ENCODE measurements at places on chromosomes 7 and 10.

GRCh38 chr7:135512135-135512887, 2.4 kb upstream of the CNOT4 start:
- DNase-seq: no peak

DNA sequence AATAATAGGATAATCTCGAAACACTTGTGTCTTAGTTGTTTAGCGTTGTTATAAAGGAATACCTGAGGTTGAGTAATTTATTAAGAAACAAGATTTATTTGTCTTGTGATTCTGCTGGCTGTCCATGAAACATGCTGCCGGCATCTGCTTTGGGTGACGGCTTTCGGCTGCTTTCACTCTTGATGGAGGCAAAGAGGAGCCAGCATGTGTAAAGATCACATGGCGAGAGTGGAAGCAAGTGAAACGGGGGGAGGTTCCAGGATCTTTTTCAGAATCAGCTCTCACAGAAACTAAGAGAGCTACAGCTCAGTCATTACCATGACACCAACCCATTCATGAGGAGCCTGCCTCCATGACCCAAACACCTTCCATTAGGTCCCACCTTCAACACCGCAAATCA, 402.8 kb downstream of the CDC14C start:
- no peak for DNase-seq

DNA sequence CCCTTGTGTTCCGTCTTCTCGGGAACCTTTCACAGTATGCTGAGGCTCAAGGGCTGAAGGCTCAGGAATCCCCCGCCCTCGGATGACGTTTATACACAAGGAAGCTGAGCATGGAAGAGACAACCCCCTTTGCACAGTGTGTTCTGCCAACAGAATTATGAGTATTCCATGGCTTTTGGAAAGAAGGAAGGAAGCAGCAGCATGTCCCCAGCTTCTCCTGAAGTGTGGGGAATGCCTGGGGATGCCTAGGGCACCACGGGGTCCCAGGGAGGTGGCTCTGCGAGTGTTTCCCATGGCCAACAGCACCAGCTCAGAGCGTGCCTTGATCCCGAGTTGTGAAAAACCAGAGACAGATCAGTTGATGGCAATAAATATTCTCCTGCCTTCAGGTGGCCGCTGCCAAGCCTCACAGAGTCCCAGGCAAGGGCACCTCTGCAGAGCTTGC, 88.8 kb upstream of the DDC start:
- DNase-seq: no peak

DNA sequence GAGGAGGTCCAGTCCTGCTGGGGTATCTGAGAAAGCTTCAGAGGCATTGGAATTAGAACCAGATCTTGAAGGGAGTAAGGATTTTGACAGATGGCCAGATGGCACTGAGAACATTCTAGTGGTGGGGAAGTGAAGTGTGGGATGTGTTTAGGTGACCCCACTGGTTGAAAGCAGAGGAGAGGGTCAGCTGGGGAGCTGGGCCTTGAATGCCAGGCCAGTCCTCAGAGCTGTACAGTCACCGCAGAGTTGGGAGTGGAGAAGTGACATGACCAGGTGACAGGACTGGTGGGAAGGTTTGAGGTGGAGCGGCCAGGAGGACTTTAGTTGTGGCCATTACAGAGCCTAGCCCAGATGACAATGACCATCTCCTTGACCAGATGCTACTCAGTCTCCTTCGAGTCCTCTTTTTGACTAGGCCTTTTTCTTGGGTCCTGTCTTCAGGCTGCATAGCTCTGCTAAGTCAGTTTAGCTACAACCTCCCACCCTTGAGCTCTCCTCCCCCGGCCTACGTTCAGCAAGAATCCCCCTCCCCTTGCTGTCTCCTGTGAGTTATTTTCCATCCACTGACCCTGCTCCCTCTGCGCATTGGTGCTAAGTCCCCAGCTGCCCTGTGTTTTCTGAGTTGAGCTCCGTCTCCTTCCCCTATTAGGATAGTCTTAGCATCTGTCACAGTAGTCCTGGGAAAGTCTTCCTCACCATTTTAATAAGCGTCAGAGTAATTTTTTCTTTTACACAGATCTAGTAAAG, 56.3 kb downstream of the CCNY start:
- no peak for DNase-seq

DNA sequence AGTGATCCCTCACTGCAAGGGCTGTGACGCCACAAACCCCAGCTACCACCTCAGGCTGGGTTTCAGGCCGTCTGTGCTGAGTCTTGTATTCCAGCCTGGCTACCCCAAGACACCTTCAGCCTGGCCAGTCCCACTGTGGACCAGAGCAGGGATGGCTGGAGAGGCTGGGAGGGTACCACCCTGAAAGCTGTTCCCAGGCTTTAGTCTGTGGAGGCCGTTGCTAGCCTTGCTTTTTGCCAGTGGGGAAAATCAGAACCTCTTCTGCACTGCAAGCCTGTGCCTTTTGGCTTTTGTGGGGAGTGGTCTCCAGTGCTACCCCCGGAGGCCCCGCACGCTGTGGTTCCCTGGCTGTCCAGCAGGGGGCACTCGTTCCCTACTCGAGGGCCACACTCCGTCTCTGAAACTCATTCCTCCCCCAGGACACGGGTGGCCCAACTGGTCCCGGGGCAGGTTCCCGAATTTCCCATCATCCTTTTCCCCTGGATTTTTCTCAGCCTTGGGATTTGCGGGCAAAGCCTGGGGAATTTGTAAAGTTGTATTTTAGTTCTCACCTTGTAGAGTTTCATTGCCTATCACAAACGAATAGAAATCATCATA, 128.4 kb upstream of the BTBD16 start:
- peak; percentile 61 for DNase-seq

- DNase-seq: no peak
Observed at GRCh38 chr7:100363098-100363497, 5.2 kb downstream of the PILRB start.

DNA sequence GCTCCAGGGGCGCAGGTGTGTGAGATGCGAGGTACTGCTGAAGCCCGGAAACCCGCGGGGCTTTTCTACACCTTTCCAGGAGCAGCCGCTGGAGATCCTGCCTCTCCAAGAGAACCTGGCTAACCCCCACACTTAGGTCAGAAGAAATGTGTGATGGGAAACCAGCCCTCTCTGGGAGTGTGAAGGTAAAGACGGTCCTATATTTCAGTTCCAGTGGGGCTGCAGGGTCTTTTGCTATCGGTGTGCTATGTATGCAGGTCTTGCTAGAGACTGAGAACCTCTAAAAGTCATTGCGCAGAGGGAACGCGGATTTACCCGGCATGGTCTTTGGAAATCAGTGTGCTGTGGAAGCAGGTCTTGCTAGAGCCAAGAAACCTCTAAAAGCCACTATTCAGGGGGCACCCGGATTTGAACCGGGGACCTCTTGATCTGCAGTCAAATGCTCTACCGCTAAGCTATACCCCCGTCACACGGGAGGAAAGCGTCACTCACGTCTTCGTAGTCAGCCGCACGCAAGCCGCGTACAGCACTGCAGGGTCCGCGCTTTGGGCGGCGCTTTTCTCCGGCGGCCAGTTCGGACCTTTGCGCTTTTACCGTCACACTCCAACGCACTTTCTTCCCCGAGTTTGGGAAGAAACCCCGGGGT, 46.0 kb downstream of the ZNF777 start:
- peak; percentile 60 for DNase-seq

GRCh38 chr10:130394832-130395231, 258.6 kb downstream of the GLRX3 start:
- DNase-seq: no peak

GRCh38 chr7:88969167-88969566, 173.6 kb upstream of the TEX47 start:
- no peak for DNase-seq

DNA sequence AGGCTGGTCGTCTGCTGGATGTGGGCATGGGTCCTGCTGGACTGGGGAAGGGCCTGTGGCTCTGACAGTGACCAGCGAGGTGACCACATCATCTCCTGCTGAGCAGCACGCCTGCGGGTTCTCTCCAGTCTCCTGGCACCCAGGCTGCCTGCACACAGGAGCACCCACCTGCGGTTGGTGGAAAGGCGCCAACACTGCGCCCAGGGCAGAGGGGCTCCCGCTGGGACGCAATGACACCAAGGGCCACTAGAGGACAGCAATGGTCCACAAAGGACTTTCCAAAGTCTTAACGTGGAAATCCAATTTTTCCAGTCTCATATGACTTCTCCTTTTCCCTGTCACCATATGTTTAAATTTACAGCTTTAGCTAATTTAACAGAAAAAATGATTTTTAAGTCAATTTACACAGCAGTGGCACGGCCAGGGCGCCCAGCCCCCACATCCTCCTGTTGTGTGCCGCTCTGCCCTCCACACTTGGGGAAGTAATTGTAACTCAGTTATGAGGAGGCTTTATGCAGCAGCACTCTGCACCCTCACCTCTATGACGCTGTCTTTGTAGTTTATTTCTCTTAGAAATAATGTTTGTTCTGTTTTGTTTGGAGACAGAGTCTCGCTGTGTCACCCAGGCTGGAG, 38.1 kb downstream of the CFAP46 start:
- peak; percentile 67 for DNase-seq

- no peak for DNase-seq
Observed at GRCh38 chr10:35795131-35795824, 153.2 kb upstream of the FZD8 start.

DNA sequence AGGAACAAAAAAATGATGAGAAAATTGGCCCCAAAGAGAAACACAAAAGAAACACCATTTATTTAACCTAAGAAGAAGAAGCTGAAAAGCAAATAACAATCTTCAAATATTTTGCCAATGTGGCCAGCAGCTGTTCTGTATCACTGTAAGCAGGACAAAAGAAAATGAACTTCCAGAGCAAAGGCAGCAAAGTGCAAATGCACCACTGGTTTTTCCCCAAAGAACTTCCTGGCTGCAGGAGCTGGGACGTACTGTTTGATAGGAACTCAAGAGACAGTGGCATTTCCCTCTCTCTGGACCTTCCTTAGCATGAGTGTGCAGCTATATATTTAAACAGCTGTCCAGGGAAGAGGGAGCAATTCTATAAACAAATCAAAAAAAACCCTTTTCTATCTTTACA, 60.4 kb downstream of the RNLS start:
- no peak for DNase-seq

DNA sequence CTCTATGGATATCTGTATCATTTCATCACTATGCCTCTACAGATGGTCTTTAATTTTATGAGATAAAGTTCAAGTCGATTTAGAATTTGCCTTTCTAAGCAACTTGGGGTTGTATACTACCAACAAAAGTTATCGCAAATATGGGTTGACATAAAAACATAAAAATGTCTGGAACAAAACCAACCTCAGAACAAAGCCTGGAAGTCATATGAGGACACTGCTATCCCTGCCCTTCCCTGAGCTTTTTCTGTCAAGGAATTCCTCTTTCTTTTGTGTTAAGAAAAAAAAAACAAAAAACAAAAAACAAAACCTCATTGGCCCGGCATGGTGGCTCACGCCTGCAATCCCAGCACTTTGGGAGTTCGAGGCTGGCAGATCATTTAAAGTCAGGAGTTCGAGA, 319.3 kb downstream of the CAMK1D start:
- DNase-seq: no peak

DNA sequence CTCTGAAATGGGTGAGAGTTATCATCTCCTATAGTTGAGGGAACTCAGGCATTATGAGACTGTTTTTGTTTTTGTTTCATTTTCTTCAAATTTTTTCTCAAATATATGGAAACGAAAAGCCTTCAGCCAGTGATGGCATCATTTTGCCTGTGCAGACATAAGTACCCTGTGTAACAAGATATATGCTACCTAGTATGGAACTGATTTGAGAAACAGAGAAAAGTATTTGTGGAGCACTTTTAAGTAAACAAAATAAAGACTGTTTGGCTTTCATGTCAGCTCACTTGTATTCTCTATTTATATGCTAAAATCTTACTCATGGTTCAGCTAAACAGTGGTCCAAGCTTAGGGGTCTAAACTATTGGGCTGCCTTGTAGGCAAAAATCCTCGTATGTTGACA, 150.6 kb downstream of the WNT2 start:
- DNase-seq: no peak

GRCh38 chr10:99530108-99531025, 2.4 kb upstream of the NKX2-3 start:
- DNase-seq: no peak

DNA sequence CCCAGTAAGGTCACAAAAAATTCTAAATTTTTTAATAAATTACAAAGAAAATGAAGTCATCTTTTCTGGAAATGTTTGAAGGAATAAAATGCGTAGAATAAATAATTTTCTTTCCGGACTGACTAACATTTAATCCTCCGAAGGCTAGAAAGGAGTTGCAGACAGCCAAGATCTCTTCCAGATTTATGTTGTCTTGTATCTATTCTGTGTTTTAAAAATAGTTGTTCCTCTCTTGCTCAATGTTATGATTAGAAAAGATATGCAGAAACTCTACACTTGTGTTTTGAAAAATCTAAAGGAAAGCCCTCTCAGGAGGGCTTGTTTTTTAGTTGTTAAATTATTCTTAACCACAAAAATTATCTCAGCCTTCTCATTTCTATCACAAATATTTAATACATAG, 70.7 kb downstream of the MACC1 start:
- no peak for DNase-seq

GRCh38 chr7:25448301-25448700, 220.0 kb upstream of the NPVF start:
- DNase-seq: no peak

DNA sequence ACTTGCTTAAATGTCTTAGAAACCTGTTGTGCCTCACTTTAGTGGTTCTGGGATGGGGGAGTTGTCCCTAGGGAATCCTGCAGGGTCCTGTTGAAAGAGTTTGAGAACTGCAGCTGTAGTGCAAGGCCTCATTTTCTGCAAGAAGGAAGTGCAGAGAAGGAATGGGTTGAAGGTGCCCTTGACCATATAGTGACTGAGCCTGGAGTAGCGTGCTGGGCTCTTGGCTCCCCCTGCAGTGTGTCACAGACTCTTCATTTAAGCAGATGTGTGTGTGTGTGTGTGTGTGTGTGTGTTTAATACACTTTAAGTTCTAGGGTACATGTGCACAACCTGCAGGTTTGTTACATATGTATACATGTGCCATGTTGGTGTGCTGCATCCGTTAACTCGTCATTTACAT, 92.2 kb downstream of the GRK5 start:
- DNase-seq: no peak

- DNase-seq: no peak
Observed at GRCh38 chr7:20351901-20352300, 21.2 kb downstream of the ITGB8 start.

DNA sequence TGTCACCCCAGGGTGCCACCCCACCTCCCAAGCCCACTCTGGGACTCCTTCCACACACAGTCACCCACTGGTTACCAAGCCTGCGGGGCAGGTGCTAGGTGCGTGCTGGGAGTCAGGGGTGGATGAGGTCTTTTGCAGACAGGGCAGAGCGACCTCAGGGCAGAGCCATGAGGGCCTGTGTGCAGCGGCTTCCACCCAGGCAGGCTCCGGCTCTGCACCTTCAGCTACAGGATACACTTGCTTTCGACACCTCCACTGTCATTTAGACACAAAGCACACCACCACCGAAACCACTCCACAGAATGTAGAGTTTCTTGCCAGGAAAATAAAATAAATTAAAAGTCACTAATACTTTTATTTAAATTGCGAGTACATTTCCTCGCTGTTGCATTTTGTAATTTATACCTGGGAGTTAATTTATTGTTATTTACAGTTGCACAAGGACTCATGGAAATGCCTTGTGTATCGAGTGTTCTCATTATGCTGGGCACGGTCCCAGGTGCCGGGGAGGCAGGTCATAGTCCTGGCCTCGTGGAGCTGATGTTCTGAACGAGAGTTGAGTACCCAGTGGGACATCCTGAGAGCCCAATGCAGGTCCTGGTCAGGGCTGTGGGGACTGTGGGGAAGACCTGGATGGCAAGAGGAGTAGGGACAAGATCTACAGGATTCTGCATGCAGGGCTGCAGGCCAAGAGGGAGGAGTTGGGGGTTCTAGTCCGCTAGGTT, 127.8 kb downstream of the CUX1 start:
- DNase-seq: no peak
